Activated T-helper 2 cell treated with anti-CD3 and anti-CD28 coated beads, Interferon-gamma antibody, Interleukin-2, Interleukin-4, amounts not matched to agents 10 μg/mL and 5 μg/mL and 100 μg/mL, durations not matched to agents 14 hours and 24 hours and 36 hours (primary cell): ENCODE measurements at places on chromosomes 13 and 19. TPM values are rescaled to one million over a fixed set of nuclear protein-coding genes. Genes with fewer than 3 reads are reported as not detected.

DNA sequence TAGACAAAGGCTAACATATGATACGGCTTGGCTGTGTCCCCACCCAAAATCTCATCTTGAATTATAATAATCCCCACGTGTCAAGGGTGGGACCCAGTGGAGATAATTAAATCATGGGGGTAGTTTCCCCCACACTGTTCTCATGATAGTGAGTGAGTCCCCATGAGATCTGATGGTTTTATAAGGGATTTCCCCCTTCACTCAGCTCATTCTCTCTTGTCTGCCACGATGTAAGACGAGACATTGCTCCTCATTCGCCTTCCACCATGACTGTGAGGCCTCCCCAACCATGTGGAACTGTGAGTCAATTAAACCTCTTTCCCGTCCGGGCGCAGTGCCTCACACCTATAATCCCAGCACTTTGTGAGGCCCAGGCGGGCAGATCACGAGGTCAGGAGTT lies 143.5 kb downstream of the RXFP2 start:
- no peak for DNase-seq

GRCh38 chr19:51571599-51571998 lies 516 bp downstream of the ZNF175 start:
- no peak for DNase-seq

DNA sequence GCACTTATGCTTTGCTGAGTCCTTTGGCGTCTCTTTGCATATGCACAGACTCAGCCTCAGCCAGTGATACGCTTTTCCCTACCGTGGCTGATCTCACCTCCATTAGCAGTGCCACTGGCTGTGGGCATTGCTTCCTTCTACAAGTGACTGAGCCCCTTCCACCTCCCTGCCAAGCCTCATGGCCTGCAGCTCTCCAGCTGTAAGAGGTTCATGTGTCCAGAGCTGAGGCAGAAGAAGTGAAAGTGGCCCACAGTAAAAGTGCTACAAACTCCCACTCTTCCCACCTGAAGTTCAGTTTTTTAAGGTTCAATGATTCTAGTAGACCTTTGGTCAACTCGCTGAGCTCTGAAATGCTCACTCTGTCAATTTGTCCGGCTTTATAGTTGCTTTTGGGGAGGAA lies 44.7 kb downstream of the SMARCA4 start:
- DNase-seq = no peak

The ZNF726 gene
- total RNA-seq = 10.3 and 11.6 TPM in 2 replicates

GRCh38 chr13:19059016-19059780 lies 122.4 kb downstream of the TUBA3C start:
- no peak for DNase-seq

DNA sequence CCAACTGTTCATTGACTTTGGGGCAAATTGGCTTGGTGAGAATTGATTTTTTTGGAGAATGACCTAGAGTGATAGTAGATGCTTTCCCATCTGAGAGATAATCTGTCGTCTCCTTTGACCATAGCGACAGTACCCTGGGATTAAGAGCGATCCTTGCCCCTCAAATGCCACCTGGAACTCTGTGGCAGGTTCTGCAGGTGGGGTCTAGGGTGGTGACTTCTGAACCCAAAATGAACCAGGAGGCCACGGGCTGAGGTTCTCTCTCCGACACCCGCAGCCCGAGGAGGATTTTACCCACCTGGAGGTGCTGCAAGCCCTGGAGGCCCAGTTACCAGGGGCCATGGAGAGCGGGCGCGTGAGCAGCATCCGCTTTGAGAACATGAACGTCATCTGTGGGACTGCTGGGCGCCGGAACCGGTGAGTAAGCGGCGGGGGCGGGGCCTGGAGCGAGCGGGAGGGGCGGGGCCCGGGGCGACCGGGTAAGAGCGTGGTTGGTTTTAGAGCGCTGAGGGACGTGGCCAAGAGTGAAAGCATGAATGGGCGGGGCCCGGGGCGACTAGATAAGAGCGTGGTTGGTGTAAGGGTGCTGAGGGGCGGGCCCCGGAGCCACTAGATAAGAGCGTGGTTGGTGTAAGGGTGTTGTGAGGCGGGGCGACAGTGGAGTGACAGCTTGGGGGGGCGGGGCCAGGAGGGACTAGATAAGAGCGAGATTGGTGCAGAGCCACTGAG lies 8.6 kb downstream of the C19orf81 start:
- peak; percentile 82 for DNase-seq

DNA sequence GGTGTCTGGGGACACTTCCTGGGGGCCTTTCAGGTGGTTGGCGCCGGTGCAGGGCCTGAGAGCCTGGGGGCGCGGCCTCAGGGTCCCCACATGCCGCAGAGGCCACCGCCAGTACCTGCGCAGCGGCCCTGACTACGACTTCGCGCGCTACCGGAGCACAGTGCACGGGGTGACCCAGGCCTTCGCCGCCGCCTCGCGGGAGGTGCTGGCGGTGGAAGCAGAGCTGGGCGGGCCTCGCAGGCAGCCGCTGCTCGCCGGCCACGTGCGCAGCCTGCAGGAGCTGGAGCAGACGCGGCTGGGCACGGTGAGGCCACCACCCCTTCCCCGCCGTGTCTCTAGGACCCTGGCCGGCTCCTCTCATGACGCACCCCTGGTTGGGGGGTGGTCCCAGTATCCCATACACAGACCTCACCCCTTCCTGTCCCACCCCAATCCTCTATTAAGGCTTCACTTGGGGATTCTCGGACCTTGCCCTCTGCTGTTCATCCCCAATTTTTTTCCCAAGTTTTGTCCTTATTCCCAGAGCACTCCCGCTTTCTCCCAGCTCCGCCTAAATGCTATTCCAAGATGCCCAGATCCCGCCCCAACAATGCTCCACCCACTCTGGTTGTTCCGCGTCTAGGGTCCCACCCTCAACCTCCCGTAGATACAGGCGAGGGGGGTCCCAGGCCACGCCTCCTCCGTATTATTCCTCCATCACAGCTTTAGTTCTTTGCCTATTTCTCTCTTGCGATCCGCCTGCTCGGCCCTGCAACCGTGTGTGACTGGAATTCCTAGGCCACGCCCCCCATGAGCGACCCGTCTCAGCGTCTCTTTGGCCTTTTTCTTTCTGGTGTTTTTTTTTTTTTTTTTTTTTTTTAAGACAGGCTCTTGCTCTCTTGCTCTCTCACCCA lies 1.0 kb downstream of the REX1BD start:
- DNase-seq = peak; percentile 74

DNA sequence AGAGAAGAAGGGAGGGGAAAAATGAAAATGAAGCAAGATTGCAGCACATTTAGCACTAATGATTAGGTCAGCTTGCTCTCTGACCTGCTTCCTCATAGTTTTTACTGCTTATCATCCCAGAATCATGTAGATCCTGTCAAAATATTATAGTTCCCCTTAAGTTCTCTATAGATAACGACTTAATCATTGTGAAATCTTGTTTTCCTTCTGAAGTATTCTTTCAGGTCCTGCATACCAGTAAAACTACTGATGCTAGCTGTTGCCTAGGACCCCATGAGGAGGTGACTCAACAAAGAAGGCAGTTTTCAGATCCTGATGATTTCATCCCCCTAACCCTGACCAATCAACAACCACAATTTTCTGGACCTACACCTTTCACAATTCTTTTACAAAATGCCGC lies 1131.7 kb downstream of the SLITRK5 start:
- no peak for DNase-seq

- DNase-seq = no peak
These were observed 2.0 kb downstream of the NFIC start for GRCh38 chr19:3368441-3368795.

GRCh38 chr13:24742977-24743376 lies 21.0 kb upstream of the RNF17 start:
- DNase-seq = no peak

The TMEM238 gene
- total RNA-seq = 7.9 and 10.5 TPM in 2 replicates

GRCh38 chr13:50357586-50358118 lies 342.4 kb downstream of the KCNRG start:
- DNase-seq = no peak

- no peak for DNase-seq
These were observed 406.9 kb downstream of the LIG4 start for GRCh38 chr13:107808389-107808788.

- DNase-seq = no peak
These were observed 1044.3 kb downstream of the DIAPH3 start for GRCh38 chr13:59119475-59119874.

The PTGIR gene
- total RNA-seq = 214 and 218 TPM in 2 replicates

The ZNF540 gene
- total RNA-seq = 0.41 and 0.46 TPM in 2 replicates

The MTUS2 gene
- not detected in 2 replicates for total RNA-seq

The ZSCAN5A gene
- 9.1 and 10.3 TPM in 2 replicates for total RNA-seq

The CGB5 gene
- not detected in 2 replicates for total RNA-seq

The ITGBL1 gene
- total RNA-seq = not detected in 2 replicates

The SLC46A3 gene
- 2.8 and 3.1 TPM in 2 replicates for total RNA-seq

- DNase-seq = no peak
These were observed 149.6 kb downstream of the MIPEP start for GRCh38 chr13:23739596-23739995.

DNA sequence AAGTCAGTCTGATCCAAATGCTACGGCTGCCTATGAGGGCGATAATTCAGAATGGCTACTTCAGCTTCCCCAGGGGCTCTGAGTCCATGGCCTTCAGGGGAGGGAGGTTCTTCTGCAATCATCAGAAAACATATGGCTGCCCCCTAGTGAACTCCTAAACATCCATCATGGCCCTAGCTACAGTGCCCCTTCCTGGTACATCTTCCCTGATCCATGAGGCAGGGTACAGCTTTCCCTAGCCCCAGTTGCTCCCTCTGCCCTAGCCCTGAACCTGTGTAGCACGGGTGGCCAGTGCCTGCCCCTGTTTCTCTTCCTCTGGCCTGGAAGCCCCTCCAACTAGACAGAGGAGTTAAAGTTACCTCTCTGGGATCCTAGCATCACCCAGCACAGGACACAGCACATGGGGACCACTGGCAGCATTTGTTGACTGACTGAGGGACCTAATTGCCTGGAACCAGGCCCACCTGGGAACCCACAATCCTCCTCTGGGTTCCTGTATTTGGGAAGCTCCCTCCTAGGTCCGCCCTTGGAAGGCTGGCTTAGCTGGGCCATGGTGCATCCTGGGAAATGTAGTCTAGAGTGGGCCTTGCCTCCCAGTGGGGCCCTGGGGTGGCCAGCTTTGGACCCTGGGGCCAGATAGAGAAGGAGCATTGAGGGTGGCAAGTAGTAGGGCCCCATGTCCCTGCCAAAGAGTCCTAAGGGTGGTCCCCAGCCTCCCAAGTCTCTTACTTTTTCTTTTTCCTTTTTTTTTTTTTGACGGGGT lies 17.7 kb upstream of the SEMA6B start:
- no peak for DNase-seq

DNA sequence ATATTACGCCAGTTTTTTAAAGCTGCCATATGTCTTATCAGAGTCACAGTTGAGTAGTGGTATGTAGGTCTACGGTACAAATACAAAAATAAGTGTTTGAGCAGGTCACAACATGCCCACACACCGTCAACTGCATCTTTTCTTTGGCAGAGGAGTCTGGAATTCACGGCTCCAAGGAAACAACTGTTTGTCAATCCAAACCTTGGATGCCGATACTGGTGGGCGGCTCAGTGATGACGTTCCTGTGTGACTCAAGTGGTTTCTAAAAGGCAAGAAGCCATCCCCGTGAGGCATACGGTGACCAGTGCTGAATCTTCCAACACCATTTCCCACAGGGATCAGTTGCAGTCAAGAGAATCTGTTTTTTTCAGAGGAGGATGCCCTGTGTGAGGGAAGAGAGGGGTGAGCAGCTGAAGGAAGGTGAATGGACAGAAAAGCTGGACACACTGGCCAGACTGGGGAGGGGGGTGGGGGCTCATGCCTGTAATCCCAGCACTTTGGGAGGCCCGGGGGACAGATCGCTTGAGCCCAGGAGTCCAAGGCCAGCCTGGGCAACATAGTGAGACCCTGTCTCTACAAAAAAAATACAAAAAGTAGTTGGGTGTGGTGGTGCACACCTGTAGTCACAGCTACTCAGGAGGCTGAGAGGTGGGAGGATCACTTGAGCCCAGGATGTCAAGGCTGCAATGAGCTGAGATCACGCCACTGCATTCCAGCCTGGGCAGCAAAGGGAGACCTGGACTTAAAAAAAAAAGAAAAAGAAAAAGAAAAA lies 22.8 kb upstream of the CEBPG start:
- DNase-seq = no peak

DNA sequence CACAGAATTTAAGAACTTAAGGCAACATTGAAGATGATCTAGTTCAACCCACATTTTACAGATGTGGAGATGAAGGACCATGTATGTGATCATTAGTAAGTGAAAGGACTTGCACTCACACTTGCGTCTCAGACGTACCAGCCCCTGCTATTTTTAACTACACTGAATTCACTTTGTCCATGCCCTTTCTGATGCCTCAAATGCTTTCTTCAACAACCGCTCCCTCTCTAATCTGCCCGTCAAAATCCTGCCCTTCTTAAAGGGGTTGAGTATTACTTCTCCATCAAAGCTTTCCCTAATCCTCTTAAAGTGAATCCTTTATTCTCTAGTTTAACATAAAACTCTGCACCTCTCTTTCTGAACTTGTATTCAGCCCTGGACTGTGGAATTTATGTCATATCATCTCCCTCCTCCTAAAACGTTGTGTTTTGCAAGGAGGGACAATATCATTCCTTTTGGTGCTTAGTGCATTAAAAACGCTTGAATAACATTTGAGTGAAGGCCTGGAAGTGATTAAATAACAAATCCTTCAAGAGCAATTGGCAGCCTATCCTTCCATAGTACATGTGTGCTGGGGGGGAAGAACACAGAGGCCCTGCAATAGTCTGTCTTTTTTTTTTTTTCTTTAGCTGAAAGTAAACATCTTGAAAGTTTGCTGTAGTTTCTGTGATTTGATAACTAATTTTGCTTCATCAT lies 493.3 kb downstream of the LMO7 start:
- DNase-seq = no peak

The SIGLEC12 gene
- total RNA-seq = 4.5 and 4.6 TPM in 2 replicates

- no peak for DNase-seq
These were observed 9.3 kb upstream of the TRPC4 start for GRCh38 chr13:37878921-37879320.

DNA sequence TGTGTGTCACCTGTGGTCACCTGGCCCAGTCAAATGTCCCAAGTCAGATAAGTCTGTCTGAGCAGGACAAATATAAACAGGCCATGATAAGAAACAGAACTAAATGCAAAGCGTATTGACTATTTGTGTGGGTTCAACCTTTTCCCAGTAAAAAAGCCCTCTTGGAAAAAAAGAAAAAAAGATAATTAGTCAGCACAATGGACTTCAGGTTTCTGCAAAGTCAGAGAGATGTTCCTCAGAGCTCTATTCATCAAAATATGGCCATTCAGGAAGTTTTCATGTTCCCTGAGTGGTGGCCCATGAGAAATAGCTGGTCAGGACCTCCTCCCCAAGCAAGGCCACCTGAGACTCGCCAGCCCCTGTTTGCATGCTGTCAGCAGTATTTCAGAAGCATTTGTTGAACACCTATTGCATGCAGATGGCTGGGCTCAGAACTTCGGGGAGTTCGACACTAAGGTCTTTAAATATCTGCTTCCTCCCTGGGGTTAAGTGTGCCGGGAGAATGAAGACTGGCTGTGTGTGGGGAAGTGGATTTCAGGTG lies 2.7 kb downstream of the FFAR3 start:
- no peak for DNase-seq
